ENCODE measurements at places on chromosomes 12 and 14. TPM values are rescaled to one million over a fixed set of nuclear protein-coding genes. Genes with fewer than 3 reads are reported as not detected.

Gene WNT5B
- total RNA-seq: 1.4 TPM

Gene GSC
- 2.2 TPM for total RNA-seq

Gene TAS2R46
- 1.5 TPM for total RNA-seq

Gene ANO4
- total RNA-seq: not detected

Gene TEX22
- total RNA-seq: not detected

Gene FOXM1
- total RNA-seq: 0.95 TPM

Gene RABGGTA
- 25.1 TPM for total RNA-seq

Gene SLC6A15
- not detected for total RNA-seq

Gene RTN1
- total RNA-seq: 1.9 TPM

Gene SAMD15
- total RNA-seq: not detected

Gene SMAGP
- total RNA-seq: 3.5 TPM

Gene OAS1
- total RNA-seq: 1.7 TPM

Gene SERPINA10
- 0.42 TPM for total RNA-seq
